ENCODE measurements at places on chromosomes 7 and 10. TPM values are rescaled to one million over a fixed set of nuclear protein-coding genes. Genes with fewer than 3 reads are reported as not detected.

DNA sequence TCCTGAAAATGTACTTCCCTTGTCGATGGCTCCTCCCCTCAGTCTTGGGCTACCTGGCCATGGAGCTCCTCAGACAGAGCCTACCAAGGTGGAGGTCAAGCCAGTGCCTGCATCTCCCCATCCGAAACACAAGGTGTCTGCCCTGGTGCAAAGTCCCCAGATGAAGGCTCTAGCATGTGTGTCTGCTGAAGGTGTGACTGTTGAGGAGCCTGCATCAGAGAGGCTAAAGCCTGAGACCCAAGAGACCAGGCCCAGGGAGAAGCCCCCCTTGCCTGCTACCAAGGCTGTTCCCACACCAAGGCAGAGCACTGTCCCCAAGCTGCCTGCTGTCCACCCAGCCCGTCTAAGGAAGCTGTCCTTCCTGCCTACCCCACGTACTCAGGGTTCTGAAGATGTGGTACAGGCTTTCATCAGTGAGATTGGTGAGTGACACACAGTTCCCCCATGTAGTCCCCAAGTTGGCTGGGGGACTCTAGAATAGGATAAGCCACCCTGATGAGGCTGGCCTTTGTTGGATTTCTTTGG is 8.8 kb downstream of the PPRC1 start:
- no peak for DNase-seq

DNA sequence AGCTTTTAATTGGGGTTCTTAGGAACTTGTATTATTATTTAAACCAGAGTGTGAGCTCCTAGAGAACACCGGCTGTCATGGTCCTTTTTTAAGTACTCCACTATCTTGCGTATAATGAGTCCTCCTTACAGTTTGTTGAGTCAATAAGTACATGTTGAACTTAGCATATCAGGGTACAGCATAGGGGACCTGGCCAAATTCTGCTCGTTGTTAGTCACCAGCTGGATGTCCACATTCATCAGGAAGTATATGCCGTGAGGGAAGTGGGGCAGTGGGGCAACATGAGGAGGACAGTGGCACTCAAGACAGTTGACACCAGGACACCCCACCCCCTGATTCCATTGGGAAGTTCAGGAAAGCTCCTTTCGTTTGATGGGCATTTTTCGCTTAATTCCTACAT is 16.6 kb downstream of the RPP30 start:
- no peak for DNase-seq

- no peak for DNase-seq
Observed at GRCh38 chr7:146670532-146670931, 553.9 kb downstream of the CNTNAP2 start.

- no peak for DNase-seq
Observed at GRCh38 chr7:66970310-66970709, 25.1 kb downstream of the SBDS start.

DNA sequence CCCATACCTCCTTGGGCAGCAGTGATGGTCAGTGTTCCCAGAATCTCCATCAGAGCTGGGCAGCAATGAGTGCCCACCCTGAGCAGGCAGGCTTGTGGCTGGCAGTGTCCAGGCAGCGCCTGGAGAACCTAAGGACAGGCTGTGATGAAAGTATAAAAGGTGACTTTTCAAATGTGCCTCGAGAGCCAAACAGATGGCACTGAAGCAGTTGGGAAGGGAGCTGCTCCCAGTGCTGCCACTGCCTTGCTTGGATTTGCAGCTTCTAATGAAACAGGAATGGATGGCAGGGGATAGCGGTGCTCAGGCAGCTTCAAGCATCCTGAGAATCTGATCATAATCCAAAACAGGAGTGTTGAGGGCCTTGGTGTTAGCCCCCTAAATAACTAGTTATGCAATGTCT is 179.8 kb upstream of the AOAH start:
- DNase-seq, result no peak

DNA sequence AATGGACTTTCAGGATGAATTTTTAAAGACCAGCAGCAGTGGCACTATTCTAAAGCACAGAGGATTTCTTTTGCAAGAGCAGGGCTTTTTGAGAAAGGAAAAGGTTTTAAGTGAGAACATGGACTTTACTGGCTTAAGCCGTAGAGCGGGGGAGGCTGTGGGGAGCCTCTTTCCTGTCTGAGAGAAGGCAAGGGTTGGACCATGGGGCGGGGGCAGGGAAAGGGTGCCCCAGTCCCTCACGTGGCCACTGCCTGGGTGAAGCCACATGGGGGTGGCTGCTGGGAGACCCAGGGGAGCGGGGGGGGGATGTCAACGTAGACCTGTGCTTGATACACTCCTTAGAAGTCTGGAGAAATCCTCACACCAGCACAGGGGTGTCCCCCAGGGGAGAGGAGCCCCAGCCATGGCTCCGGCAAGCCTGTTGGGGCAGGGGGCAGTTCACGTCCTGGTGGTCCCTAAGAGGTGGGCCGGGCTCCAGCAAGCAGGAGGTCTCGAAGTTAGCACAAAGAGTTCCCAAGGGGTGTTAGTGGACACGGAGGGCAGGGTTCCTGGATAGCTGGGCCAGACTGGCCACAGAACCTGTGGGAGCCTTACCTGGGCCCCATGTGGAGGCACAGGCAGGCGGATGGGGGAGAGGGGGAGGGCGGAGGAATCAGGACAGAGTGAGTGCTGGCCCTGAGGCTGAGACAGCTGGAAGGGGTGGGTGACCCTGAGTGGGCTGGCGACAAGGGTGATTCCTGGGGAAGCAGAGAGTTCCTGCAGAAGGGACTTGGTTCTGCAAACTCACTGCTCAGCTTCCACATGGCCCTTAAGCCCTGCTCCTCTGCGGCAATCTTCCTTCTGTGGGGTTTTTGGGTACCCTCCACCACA is 36.9 kb upstream of the ELFN1 start:
- DNase-seq, result no peak

- no peak for DNase-seq
Observed at GRCh38 chr7:126411032-126411820, 841.5 kb downstream of the GRM8 start.

GRCh38 chr10:133116455-133116854 is 28.7 kb downstream of the ADGRA1 start:
- DNase-seq, result no peak

- DNase-seq, result no peak
Observed at GRCh38 chr10:84191106-84191505, 3.2 kb upstream of the CDHR1 start.

- no peak for DNase-seq
Observed at GRCh38 chr10:121326905-121327304, 271.3 kb downstream of the FGFR2 start.

DNA sequence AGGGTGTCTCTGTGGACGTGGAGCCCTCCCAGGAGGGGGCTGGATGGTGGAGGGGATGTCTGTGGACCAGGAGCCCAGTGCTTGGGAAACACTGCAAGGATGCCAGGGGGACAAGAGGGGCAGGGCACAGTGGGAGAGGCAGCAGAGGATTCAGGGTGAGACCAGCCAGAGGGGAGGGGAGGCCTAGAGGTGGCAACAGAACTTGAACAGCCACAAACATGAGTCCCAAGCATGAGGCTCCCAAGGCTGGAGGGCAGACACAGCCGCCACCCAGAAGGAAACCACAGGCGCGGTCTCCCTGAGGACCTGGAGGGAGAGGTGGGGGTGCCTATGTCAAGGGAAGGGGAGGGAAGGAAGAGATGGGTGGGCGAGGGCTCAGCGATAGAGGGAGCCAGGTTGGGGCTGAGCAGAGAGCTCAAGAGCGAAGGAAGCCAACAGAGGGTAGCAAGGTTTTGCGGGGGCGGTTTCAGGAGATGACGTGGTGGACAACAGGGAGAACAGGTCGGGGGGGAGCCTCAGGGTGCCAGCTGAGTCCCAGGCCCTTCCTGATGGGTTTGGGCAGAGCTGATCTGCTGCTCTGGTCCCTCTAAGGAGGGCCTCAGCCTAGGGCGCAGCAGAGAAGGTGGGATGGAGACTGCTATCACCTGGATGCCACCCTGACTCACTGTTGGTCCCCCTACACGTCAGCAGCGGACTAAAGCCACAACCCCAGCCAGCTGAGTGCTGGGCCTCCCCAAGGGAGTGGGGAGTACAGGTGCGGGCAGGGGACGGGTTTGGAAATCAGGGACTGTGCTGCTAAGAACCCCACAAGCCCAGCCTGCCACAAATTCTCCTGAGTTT is 6.7 kb upstream of the PILRA start:
- no peak for DNase-seq

DNA sequence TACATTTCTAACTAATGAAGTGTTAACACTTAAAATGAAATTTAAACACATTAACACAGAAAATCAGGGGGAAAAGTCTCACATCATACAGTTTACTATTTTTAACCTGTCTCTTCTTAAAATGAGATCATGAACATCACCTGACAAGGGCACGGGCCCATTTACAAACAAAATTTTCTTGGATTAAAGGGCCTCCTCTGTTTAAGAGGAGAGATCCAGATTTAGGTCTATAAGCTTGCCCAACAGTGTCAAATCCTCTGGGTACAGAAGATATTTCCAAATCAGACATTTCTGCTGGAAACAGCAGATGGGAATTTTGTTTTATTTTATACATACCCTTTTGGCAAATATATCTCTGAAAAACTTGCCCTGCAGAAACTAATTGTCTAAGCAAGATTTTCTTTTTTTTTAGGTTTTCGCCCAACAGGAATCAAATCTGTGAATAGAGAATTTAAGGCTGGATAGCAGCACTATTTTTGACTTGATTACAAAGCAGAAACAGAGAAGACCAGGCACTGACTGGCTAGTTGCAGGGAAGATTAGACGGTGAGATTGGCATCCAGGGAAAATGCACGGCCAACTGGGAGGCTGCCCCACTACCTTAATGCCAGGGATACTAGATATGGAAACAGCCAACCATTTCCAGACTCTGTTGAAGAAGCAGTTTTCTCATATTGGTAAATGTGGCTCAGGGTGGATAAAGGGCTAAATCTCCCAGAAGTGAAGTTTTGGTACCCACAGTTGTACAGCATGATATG is 173.4 kb downstream of the LRRN3 start:
- no peak for DNase-seq

GRCh38 chr7:110962374-110962773 is 128.6 kb upstream of the LRRN3 start:
- no peak for DNase-seq

- DNase-seq, result no peak
Observed at GRCh38 chr7:55207436-55208125, 157.6 kb upstream of the LANCL2 start.

DNA sequence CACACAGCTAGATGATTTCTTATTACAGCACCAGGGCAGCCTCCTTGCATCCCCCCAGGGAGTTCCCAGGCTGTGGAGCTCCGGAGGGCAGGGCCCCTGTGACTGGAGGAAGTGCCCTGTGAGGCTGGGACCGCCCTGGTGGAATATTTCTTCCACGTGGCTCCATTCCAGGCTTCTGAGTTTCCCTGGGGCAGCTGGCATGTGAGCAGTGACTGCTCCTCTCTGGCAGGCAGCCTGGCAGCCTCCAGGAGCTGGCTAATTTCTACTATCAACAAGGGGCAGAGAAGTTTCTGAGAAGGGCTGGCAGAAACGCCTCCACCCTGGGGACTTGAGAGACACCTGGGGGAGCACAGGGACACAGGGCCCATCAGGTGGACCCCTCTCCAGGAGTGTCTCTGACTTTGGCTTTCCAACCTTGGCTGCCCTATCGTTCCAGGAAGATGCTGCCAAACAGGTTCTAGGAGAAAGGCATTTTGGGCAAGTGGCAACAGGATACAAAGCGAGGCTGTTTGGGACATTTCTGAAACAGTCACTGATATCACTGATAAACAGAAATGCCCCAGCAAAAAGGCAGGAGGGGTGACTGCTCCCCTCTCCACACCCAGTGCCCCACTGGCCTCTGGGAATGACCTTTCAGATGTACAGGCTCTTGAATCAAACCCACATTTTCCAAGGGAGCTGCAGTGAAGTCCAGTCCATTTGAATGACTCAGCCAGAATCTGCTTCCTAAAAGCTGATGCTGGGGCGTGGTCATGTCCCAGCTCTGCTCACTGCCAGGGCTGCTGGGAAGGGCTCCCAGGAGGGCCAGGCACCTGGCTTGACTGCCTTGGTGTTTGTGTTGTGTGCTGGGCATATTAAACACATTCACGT is 16.1 kb downstream of the MYOF start:
- no peak for DNase-seq

DNA sequence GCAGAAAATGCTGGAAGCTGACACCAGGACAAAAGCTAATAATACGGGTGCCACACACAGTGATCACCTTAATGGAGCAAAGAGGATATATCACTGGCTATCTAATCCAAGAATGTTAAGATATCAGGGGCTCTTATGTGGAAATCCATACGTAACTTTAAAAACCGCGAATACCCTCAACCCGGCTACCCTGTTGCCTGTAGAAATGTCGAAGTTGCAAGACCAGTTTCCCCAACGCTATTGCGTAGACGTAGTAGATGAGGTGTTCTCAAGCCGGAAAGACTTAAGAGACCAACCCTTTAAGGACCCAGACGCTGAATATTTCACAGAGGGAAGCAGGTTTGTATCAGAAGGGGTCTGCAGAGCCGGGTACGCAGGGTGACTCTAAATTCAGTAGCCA is 7.9 kb upstream of the CYREN start:
- no peak for DNase-seq

DNA sequence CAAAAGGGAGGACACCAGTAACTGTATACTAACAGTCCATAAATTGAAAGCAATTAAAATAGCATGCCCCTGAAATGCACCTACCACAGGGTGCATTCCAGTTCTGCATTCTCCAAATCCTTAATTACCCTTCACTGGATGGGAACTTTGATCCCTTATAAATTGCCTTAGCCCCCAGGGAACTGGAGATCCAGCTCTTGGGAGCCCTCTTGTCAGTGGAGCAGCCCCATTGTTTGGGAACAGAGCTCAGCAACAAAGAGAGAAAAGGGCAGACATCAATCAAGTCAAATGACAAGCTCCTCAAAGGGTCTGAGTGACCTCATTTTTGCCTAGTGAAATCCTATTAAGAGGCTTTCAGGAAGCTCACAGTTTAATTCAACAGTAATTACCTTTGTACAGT is 472.6 kb downstream of the XPNPEP1 start:
- no peak for DNase-seq

- DNase-seq, result no peak
Observed at GRCh38 chr10:118669020-118669791, 73.8 kb upstream of the PRLHR start.

ALOX5 gene
- total RNA-seq, result 0.68 TPM

PNLIPRP3 gene
- total RNA-seq, result not detected

PTPN20 gene
- 2.1 TPM for total RNA-seq

STK32C gene
- 14.5 TPM for total RNA-seq

HOXA5 gene
- total RNA-seq, result not detected

MMP21 gene
- not detected for total RNA-seq

OGDHL gene
- total RNA-seq, result 0.14 TPM

SPDYE11 gene
- not detected for total RNA-seq

IFIT2 gene
- total RNA-seq, result 4.9 TPM

SVIL gene
- total RNA-seq, result 12.4 TPM

DLX6 gene
- total RNA-seq, result not detected
